ENCODE measurements at places on chromosomes 5 and 9.
A peak's percentile ranks its signal among the peaks of the same experiment; 100 is the strongest.

- no peak for DNase-seq
- H3K4me3 ChIP-seq = no peak overlapping the region
- no peak overlapping the region for H3K27ac ChIP-seq
- H3K4me1 ChIP-seq = peaks cover 3% of the 10 kb centered on the region
- peaks cover 9% of the 10 kb centered on the region for H3K27me3 ChIP-seq
- no peaks in the 10 kb centered on the region for H3K36me3 ChIP-seq
Measured at GRCh38 chr9:95043826-95044225, 273.7 kb downstream of the FANCC start.

DNA sequence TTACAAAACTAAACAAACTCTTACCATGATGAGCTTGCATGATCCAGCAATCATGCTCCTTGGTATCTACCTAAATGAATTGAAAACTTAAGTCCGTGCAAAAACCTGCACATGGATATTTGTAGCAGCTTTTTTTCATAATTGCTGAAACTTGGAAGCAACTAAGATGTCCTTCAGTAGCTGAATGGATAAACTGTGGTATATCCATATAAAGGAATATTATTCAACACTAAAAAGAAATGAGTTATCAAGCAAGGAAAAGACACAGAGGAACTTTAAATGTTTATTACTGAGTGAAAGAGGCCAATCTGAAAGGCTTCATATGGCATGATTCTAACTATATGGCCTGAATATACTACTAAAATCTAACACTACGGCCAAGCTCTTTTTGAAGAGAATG is 139.1 kb upstream of the ZNF608 start:
- peaks cover 5% of the 10 kb centered on the region for H3K4me1 ChIP-seq
- no peak overlapping the region for H3K4me3 ChIP-seq
- H3K36me3 ChIP-seq = no peaks in the 10 kb centered on the region
- no peak overlapping the region for H3K27ac ChIP-seq

DNA sequence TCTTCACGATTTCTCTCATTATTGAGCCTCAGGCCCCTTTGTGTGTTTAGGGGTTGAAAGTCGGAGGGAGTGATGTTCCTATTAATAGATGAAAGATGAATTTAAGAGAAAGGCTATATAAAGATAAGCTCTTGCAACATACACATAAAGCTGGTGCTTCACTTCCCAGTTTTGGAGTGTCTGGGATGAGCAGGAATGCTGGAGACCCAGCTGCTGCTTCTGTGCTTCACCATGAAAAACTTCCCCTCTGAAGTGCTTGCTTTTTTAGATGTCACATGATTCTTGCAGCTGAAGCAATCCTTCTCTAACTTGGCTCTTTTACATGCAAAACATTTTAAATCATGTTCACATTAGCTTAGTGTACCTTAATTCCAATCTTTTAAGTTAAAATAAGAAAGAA is 19.7 kb upstream of the SNCAIP start:
- H3K36me3 ChIP-seq = no peaks in the 10 kb centered on the region
- H3K4me1 ChIP-seq = no peaks in the 10 kb centered on the region
- H3K27ac ChIP-seq = no peak overlapping the region

DNA sequence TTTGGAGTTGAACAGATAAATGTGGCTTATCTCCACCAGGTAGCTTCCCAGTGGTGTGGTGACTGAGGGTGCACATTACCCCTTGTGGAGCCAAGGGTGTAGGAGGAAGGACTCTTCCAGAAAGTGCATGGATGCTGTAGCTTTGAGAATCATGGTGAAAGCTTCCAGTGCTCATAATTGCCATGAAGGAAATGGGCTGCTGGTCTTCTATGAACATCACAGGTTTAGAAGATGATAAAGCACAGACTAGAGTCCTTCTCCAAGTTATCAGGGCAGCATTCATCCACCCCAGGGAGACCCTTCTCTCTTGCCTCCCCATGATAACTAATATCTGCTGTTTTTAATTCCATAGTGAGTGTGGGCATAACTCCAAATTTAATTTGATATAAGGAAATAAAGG is 93.4 kb upstream of the CHD1 start:
- H3K27ac ChIP-seq = no peak overlapping the region
- H3K4me1 ChIP-seq = peaks cover 12% of the 10 kb centered on the region
- no peaks in the 10 kb centered on the region for H3K27me3 ChIP-seq
- no peaks in the 10 kb centered on the region for H3K36me3 ChIP-seq

GRCh38 chr5:102901424-102902134 is 146.5 kb downstream of the PAM start:
- no peak overlapping the region for H3K4me3 ChIP-seq
- H3K36me3 ChIP-seq = peaks cover 9% of the 10 kb centered on the region
- H3K27me3 ChIP-seq = no peaks in the 10 kb centered on the region
- DNase-seq = no peak

DNA sequence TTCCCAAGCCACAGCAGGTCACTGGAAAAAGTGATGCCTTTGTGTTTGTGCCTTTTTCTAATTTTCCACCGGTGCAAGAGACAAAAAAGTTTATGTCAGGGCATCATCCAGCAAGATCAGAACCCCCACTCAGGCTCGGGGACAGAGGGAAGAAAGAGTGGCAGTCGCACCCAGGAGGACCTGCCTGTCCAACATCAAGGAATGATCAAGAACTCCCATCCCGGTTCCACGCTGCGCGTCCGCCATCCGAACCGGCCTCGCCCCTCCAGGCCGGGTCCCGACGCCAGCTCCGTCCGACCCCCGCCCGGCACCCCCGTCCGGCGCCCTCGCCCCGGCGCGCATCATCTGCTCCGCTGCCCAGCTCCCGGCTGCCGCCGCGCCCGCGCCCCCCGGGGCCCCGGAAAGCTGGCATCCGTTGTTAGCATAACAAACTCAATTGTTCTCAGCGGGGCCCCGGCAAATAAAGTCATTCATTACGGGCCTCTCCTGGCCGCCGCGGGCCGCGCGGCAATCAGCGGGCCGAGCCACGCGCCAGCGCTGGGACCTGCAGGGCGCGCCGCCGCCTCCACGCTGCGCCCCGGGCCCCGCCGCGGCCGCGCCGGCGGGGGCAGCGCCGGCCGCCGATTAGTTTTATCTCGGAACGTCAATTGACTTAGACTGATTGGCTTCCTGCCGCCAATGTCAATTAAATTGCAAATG is 48.1 kb downstream of the PAX5 start:
- H3K4me1 ChIP-seq = peaks cover 10% of the 10 kb centered on the region
- H3K27ac ChIP-seq = no peak overlapping the region
- no peak for DNase-seq
- H3K27me3 ChIP-seq = peaks cover 62% of the 10 kb centered on the region
- peak overlapping the region; percentile 35 for H3K4me3 ChIP-seq

GRCh38 chr9:130149031-130149430 is 23.2 kb upstream of the NCS1 start:
- H3K4me1 ChIP-seq = peaks cover 17% of the 10 kb centered on the region
- no peaks in the 10 kb centered on the region for H3K36me3 ChIP-seq
- peak; percentile 20 for DNase-seq
- H3K27ac ChIP-seq = no peak overlapping the region
- peaks cover 12% of the 10 kb centered on the region for H3K27me3 ChIP-seq

- H3K36me3 ChIP-seq = no peaks in the 10 kb centered on the region
- no peak overlapping the region for H3K4me3 ChIP-seq
- H3K27ac ChIP-seq = no peak overlapping the region
- no peak for DNase-seq
Measured at GRCh38 chr9:17760250-17760649, 181.4 kb downstream of the SH3GL2 start.

DNA sequence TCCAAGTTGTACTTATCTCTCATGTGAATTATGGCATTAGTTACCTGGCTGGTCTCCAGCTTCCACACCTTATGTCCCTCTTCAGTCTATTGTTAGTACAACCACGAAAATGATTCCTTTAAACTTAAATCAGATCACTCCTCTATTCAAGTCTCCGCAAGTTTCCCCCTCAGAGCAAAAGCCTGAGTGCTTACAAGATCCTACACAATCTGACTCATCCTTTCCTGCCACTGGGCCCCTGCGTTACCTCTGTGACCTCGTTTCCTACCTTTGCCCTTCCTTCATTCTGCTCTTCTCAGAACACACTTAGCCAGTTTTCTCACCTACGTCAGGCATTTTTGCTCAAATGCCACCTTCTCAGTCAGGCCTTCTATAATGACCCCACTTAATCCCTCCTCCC is 45.1 kb upstream of the GLIS3 start:
- peaks cover 8% of the 10 kb centered on the region for H3K4me1 ChIP-seq
- H3K27me3 ChIP-seq = peaks cover 22% of the 10 kb centered on the region
- H3K27ac ChIP-seq = no peak overlapping the region
- H3K4me3 ChIP-seq = peak overlapping the region; percentile 13
- no peaks in the 10 kb centered on the region for H3K36me3 ChIP-seq

- H3K4me3 ChIP-seq = peak overlapping the region; percentile 0
- peaks cover 25% of the 10 kb centered on the region for H3K27me3 ChIP-seq
- H3K4me1 ChIP-seq = peaks cover 7% of the 10 kb centered on the region
- H3K36me3 ChIP-seq = no peaks in the 10 kb centered on the region
- no peak for DNase-seq
- no peak overlapping the region for H3K27ac ChIP-seq
Measured at GRCh38 chr9:506281-506680, 291.6 kb downstream of the DOCK8 start.

- H3K27ac ChIP-seq = no peak overlapping the region
- H3K27me3 ChIP-seq = peaks cover 20% of the 10 kb centered on the region
- no peak for DNase-seq
- H3K36me3 ChIP-seq = no peaks in the 10 kb centered on the region
Measured at GRCh38 chr9:95515272-95516113, 1.3 kb downstream of the PTCH1 start.

DNA sequence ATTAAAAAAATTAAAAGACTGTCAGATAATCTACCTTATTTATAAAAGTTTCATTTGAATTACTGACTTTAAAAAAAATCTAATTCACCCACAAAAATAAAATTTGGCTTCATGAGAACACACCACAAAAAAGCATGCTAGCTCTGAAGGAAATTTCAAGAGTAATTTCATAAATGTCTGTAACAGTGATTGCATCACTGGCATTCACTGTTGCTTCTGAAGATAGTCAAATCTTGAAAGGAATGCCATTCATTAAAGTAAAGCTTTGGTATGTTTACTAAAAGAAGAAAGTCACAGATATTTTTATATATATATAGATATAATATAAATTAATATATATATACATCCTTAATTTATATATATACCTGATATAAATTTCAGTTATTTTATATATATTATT is 43.4 kb downstream of the NADK2 start:
- DNase-seq = no peak
- H3K4me3 ChIP-seq = no peak overlapping the region
- no peaks in the 10 kb centered on the region for H3K27me3 ChIP-seq
- H3K36me3 ChIP-seq = peaks cover 11% of the 10 kb centered on the region

- no peaks in the 10 kb centered on the region for H3K4me1 ChIP-seq
- no peak overlapping the region for H3K27ac ChIP-seq
- no peaks in the 10 kb centered on the region for H3K27me3 ChIP-seq
- H3K36me3 ChIP-seq = no peaks in the 10 kb centered on the region
- no peak overlapping the region for H3K4me3 ChIP-seq
Measured at GRCh38 chr9:16121168-16121567, 568.3 kb downstream of the CCDC171 start.

DNA sequence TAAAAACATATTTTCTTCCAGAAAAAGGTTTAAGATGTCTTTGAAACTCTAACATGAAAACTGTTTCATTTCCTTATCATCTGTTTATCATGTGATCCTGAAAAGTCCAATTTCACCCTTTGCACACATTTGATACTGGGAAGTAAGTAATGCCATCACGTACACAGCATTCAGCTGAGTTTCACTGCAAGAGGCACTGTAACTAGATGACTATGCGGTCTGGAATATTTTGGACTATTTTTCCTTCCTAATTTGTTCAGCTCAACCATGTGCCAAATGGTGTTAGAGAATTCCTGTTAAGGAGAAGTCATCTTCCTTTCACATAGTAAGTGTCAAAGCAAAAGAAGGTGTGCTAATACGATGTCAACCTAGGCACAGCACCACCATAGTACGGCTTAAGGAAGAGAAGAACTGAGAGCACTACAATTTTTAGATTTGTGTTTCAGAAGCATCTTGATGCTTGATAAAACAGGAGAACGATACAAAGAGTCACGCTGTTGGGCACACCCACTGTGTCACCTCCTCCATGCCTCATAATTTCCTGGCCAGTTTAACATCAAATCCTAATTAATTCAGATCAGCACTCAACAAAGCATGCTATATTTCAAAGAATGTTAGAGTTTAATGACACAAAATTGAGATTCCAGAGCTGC is 77.5 kb downstream of the GNAQ start:
- H3K27me3 ChIP-seq = no peaks in the 10 kb centered on the region
- no peak for DNase-seq
- no peaks in the 10 kb centered on the region for H3K36me3 ChIP-seq

- H3K4me1 ChIP-seq = no peaks in the 10 kb centered on the region
- H3K27me3 ChIP-seq = peaks cover 11% of the 10 kb centered on the region
- H3K36me3 ChIP-seq = no peaks in the 10 kb centered on the region
- no peak overlapping the region for H3K27ac ChIP-seq
Measured at GRCh38 chr5:58800356-58800755, 217.5 kb downstream of the RAB3C start.

- H3K4me3 ChIP-seq = no peak overlapping the region
- no peaks in the 10 kb centered on the region for H3K27me3 ChIP-seq
- no peak for DNase-seq
- H3K4me1 ChIP-seq = no peaks in the 10 kb centered on the region
Measured at GRCh38 chr5:126927429-126927828, 102.9 kb downstream of the MARCHF3 start.

GRCh38 chr5:4777435-4777834 is 362.7 kb upstream of the ADAMTS16 start:
- DNase-seq = no peak
- H3K36me3 ChIP-seq = peaks cover 11% of the 10 kb centered on the region
- H3K4me1 ChIP-seq = no peaks in the 10 kb centered on the region
- no peaks in the 10 kb centered on the region for H3K27me3 ChIP-seq

GRCh38 chr5:17403695-17404490 is 94.1 kb upstream of the TAF11L2 start:
- no peak for DNase-seq
- no peak overlapping the region for H3K4me3 ChIP-seq
- H3K36me3 ChIP-seq = no peaks in the 10 kb centered on the region
- H3K27ac ChIP-seq = no peak overlapping the region
- H3K4me1 ChIP-seq = no peaks in the 10 kb centered on the region

- no peak for DNase-seq
- peaks cover 15% of the 10 kb centered on the region for H3K4me1 ChIP-seq
- no peak overlapping the region for H3K27ac ChIP-seq
- no peak overlapping the region for H3K4me3 ChIP-seq
- H3K27me3 ChIP-seq = no peaks in the 10 kb centered on the region
Measured at GRCh38 chr9:137066096-137066861, 4.1 kb downstream of the SAPCD2 start.

- H3K27ac ChIP-seq = no peak overlapping the region
- peaks cover 5% of the 10 kb centered on the region for H3K4me1 ChIP-seq
Measured at GRCh38 chr5:159912033-159912800, 4.1 kb upstream of the ADRA1B start.

- peak overlapping the region; percentile 75 for H3K4me3 ChIP-seq
- peaks cover 64% of the 10 kb centered on the region for H3K4me1 ChIP-seq
- H3K27me3 ChIP-seq = no peaks in the 10 kb centered on the region
- H3K27ac ChIP-seq = peak overlapping the region; percentile 83
- DNase-seq = no peak
Measured at GRCh38 chr5:143197260-143197656, 206.2 kb downstream of the NR3C1 start.

GRCh38 chr5:118249386-118249785 is 739.0 kb downstream of the DTWD2 start:
- no peaks in the 10 kb centered on the region for H3K27me3 ChIP-seq
- no peak overlapping the region for H3K27ac ChIP-seq
- H3K36me3 ChIP-seq = peaks cover 20% of the 10 kb centered on the region
- no peaks in the 10 kb centered on the region for H3K4me1 ChIP-seq

- H3K4me3 ChIP-seq = no peak overlapping the region
- H3K27me3 ChIP-seq = peaks cover 11% of the 10 kb centered on the region
- H3K27ac ChIP-seq = no peak overlapping the region
- no peak for DNase-seq
- no peaks in the 10 kb centered on the region for H3K4me1 ChIP-seq
Measured at GRCh38 chr9:86713970-86714369, 233.3 kb downstream of the GAS1 start.
